ENCODE measurements at places on chromosomes 7 and 10.
A peak's percentile ranks its signal among the peaks of the same experiment; 100 is the strongest.

GRCh38 chr10:125550362-125550761 lies 132.6 kb downstream of the TEX36 start:
- DNase-seq, result no peak

- no peak for DNase-seq
Measured at GRCh38 chr10:118948786-118949185, 80.7 kb upstream of the NANOS1 start.

GRCh38 chr7:129338450-129338849 lies 95.8 kb upstream of the STRIP2 start:
- no peak for DNase-seq

GRCh38 chr10:126391192-126391885 lies 3.1 kb upstream of the ADAM12 start:
- no peak for DNase-seq

DNA sequence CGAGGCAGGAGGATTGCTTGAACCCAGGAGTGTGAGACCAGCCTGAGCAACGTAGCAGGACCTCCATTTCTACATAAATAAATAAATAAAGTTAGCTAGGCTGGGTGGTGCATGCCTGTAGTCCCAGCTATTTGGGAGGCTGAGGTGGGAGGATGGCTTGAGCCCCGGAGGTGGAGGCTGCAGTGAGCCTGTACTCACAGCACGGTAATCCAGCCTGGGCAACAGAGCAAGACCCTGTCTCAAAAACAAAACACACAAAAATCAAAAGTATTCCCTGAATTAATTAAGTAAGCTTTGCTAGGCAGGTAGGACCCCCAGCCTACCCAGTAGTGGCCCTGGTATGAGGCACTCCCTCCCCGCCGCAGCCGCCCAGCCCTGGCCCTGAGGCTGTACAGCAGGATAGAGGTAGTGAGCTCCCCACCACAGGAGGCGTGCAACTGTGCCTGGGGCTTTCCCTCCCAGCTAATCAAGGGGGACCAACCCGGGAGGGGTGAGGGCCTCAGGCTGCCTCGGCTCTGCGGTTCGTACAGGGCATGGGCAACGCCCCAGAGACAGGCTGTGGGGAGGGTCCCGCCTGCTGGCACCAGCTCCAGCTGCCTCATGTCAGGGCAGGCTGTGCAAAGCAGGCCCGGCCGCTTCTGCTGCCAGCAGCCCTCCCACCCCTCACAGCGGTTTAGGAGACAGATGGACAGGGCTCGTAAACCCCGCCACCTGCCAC lies 1.0 kb upstream of the CYP2W1 start:
- DNase-seq, result no peak

DNA sequence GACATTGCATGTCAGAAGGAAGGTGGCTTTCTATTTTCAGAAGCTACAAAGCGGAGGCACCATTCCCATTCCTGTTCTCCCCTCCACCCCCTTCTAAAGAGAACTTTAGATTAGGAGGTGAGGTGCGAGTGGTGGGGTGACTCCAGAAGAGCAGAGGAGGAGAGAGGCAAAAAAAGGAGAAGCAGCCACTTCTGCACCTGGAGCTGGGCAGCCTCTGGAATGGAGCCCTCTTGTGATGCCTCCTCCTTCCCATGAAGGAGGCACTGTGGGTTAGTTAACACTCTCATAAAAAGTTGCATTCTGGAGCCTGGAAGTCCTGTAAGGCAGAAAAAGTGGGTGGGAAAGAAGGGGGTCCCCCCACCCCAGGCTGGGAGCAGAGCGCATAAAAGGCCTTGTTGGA lies 4.8 kb downstream of the PTF1A start:
- DNase-seq, result no peak

DNA sequence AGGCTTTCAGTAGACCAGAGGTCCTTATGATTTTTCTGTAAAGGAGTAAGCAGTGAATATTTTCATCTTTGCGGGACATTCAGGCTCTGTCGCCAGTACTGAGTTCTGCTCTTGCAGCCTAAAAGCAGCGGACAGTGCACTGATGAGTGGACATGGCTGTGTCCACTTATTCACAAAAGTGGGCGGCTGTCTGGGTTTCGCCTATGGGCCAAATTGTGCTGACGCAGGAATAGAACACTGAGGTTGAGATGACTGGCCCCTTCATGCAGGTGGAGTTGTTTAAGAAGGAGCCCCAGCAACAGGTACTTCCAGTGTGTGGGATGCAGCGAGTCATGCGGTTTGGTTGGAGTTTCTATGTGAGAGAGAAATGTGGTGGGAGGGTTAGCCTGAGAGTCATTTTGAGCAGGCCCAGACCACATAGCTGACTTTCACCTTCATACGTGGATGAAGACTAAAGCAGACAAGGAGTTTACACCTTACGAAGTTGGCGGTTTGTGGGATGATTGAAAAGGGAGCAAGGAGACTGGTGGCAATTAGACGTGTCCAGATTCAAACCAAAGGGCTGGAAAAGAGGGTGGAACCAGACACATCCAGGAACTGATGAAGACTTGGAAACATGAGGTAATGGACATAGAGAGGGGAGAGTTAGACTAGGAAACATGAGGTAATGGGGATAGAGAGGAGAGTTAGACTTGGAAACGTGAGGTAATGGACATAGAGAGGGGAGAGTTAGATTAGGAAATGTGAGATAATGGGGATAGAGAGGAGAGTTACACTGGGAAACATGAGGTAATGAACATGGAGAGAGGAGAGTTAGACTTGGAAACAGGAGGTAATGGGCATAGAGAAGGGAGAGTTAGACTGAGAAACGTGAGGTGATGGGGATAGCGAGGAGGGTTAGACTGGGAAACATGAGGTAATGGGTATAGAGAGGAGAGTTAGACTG lies 38.2 kb downstream of the WDR37 start:
- no peak for DNase-seq

DNA sequence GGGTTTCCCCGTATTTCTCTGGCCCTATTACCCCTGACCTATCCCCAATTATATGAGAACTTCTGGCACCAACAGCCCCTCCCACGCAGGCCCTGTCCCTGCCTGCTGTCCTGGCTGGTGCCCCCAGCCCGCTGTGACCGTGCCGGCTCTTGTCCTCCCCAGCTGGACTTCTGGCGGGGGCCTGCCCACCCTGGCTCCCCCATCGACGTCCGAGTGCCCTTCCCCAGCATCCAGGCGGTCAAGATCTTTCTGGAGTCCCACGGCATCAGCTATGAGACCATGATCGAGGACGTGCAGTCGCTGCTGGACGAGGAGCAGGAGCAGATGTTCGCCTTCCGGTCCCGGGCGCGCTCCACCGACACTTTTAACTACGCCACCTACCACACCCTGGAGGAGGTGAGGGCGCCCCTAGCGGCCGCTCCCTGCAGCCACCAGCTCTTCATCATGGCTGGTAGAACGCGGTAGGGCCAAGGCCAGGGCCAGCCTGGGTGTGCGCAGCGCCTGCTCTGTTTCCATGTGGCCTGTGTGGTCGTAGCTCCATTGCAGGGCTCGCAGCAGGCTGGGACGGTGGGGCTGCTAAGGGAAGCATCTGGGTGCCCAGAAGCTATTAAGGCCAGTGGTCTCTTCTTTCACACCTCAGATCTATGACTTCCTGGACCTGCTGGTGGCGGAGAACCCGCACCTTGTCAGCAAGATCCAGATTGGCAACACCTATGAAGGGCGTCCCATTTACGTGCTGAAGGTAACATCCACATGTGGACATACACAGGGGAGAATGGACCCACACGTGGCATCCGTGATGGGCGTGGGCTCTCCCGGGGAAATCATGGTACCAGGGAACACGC lies 1.4 kb downstream of the CPA1 start:
- DNase-seq, result no peak

GRCh38 chr10:30631188-30631587 lies 1.6 kb upstream of the LYZL2 start:
- no peak for DNase-seq

GRCh38 chr10:62467527-62467926 lies 93.4 kb downstream of the ZNF365 start:
- no peak for DNase-seq

DNA sequence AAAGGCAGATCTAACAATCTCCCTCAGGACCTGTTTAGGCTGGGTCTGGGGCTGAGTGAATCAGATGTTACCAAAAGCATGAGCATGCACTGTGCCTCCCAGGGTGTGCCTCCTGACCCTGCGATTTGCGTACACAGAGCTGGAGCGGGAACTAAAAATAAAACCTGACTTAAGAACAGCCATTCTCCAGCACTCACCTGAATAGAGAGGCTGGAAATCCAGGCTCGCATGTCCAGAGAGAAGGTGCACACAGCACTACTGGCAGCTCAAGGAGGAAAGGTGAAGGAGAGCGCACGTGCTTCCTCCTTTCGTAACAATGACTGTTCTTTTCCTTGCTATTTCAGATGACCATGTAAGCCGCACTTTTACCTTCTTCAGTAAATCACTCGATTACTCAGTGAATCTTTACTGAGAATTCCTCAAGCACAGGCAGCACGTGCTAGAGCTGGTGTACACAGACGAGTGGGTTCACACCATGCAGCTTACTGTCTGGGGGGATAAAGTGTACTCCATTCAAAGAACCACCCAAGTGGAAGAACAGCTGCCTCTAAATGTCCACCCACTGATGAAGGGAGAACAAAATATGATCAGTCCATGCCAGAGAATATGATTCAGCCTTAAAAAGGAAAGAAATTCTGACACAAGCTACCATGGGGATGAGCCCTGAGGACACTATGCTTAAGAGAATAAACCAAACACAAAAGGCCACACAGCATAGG lies 45.6 kb downstream of the SFMBT2 start:
- DNase-seq, result no peak

GRCh38 chr7:100884736-100885439 lies 4.6 kb downstream of the UFSP1 start:
- DNase-seq, result peak; percentile 49

- DNase-seq, result no peak
Measured at GRCh38 chr10:128962182-128962581, 504.9 kb upstream of the MGMT start.

DNA sequence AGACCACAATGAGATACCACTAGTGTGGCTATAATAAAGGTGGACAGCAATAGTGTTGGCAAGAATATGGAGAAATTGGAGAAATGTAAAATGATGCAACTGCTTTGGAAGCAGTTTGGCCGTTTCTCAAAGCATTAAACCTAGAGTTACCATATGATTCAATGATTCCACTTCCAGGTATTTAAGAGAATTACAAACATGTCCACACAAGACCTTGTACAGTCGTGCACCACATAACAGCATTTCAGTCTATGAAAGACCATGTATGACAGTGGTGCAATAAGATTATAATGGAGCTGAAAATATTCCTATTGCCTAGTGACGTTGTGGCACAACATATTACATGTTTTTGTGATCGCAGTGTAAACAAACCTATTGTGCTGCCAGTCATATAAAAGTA lies 29.6 kb downstream of the CCDC172 start:
- DNase-seq, result no peak

DNA sequence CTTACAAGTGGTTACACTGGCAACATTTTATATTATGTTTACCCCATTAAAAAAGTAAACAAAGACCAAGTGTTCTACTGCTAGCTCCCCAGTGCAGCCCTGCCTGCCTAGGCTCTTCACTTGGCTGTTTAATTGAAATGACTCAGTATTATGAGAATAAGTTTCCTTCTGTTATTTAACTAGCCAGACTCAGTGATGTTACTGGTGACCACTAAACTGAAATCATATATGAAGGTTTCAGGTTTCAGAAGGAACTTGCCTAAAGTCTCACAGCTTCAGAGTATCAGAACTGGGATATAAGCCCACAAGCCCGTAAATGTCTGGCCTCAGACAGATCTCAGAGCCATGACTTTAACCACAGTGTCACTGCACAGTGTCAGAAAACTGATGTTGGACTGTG lies 66.8 kb upstream of the EXOC4 start:
- no peak for DNase-seq

DNA sequence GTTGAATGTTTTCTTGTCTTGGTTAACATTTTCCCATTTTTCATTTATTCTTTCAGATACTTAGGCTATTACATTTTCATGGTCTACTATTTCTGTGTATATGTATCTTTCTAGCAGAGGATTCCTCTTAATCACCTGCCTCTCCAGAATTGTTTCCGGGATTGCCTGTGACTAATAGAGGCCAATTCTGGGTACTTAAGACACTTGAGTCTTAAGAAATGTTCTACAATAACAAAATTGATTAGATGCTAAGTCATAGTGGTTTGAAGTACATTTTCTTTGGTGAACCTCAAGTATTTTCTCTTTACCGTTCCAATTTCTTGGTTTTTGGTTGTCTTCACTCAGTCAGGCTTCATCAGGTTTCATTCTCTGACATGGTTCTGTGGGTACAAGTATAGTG lies 26.4 kb downstream of the BBS9 start:
- no peak for DNase-seq

DNA sequence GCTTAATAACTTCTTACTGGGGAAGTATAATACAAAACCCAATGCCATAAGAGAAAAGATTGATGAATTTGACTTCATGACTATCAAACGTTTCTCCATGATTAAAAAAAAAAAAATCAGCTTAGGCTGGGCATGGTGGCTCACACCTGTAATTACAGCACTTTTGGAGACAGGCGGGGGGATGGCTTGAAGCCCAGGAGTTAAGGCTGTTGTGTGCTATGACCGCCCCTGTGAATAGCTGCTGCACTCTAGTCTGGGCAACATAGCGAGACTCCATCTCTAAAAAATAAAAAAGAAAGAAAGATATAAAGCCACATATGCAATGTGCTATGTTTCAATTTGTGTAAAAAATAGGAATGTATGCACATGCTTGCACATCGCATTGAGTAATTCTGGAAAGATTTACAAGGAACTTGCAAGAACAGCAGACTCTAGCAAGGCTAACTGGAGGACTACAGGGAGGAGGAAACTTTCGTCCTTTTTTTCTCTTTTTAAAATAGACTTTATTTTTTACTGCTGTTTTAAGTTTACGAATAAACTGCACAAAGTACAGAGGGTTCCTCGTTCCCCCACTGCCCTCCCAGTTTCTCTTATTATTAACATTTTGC lies 10.3 kb upstream of the RARRES2 start:
- DNase-seq, result no peak

GRCh38 chr10:79444199-79445119 lies 965 bp downstream of the ZCCHC24 start:
- peak; percentile 56 for DNase-seq

DNA sequence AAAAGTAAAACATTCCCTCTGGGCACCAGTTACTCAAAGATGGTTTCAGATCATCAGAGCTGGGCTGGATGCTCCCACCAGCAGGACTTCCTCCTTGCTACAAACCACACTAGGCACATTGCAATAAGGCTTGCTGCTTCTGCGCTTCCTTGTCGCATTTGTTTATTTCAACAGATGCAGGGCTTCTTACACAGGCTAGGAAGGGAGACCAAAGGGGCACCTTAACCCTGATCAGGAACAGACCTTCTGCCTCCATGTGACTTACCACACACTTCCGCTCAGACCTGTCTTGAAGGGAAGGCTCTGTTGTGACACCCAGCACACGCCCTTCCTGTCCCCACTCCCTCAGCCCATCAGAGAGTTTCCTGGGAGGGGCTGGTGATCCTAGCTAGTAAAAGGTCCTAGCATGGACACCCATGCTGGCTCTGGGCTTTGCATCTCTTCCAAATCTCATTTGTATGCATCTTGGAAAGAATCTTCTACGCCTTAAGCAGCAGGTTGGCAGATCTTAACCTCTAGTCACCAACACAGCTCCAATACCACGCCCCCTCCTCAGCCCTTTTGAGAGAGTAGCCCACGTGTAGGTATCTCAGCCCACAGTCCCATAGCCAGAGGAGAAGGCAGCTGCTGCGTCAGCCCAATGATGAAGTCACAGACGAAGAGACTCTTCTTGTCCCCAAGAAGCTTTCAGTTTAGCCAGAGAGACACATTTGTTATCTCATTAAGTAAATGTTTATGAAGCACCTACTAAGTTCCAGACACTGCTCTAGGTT lies 47.1 kb upstream of the SVIL start:
- DNase-seq, result peak; percentile 66

- no peak for DNase-seq
Measured at GRCh38 chr10:93715345-93715744, 13.0 kb upstream of the FRA10AC1 start.

All from CD4-positive, alpha-beta T cell treated with Interleukin-6 for 4 hours (primary cell).